Stimulated activated CD4-positive, alpha-beta T cell treated with anti-CD3 and anti-CD28 coated beads, Interleukin-15, amount 100 ng/mL, for 1 hour (primary cell): ENCODE measurements at places on chromosomes 3 and 15.

GRCh38 chr3:11791339-11792200, 55.1 kb downstream of the TAMM41 start:
- DNase-seq: no peak

- no peak for DNase-seq
Observed at GRCh38 chr3:105233010-105233409, 133.7 kb upstream of the ALCAM start.

DNA sequence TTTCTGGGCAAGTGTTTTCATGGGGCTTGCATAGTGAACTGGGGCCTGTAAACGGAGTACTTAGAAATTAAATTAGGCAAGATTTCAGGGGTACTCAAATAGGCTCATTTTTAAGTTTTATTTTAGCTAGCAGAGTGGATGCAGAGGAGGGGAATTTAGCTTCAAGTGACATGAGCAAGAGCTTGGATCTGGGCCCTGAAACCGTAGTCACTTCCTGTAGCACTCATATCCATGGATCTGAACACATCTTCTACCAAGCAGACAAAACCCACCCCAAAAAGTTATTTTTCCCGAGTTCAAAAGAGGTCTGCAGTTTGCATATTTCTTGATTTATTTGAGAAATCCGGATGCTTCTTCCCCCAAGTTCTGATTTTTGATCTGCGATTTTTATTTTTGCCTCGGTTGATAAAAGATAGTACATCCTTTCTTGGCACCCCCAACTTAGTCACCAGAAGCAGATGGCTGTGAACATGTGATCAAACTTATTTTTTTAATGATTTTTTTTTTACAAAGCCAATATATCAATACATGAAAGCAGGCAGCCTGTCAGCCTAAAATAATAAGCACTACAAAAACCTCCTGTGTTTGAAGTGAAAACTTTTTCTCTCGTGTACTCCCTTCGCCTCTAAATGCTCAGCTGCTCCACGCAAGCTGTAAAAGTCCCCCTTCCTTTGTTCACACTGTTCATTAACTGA, 36.6 kb upstream of the STT3B start:
- DNase-seq: no peak

- DNase-seq: no peak
Observed at GRCh38 chr3:171936191-171936841, 93.2 kb downstream of the TMEM212 start.

DNA sequence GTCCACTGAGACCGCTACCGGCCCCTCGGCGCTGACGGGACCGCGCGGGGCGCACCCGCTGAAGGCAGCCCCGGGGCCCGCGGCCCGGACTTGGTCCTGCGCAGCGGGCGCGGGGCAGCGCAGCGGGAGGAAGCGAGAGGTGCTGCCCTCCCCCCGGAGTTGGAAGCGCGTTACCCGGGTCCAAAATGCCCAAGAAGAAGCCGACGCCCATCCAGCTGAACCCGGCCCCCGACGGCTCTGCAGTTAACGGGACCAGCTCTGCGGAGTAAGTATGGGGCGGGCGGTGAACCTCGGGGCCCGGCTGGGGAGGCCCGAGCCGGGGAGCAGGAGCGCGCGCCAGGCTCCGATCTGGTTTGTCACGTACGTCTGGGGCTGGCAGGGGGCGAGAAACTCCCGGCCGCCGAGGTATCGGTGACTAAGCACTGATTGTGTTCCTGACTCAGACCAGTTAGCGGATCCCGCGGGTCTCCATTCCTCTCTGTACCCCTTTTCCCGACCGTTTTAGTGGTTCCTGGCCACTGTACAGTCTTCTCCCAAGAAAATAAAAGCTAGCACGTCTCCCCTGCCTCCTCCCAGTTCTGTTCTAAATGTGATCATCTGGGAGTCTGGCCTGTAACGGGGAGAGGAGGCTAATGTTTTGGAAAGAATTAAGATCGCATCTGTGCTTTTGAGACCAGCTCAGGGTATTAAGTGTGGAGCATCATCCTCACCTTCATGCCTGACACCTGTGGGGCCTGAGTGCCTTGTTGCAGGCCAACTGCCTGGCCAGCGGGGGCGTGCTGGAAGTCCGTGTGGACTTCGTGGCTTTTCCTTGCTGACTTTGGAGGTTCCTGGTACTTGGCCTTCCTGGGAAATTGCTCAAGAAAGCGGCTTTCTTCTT, 691 bp downstream of the MAP2K1 start:
- DNase-seq: peak; percentile 40

DNA sequence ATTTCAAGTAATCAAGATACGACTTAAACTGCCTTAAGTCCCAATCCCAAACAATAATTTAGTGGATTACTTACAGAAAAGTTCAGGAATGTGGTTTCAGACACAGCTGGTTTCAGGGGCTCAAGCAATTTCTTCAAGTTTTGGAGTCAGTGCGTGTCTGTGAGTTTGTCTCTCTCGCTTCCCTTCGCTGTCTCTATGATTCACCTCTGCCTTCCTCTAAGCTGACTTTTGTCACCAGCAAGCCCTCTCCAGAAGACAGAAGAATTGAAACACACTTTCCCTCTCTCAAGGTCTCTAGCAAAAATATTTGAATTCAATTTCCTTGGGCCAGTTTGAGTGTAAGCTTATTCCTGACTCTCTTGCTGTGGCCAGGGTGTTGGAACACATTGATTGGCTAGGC, 392.4 kb downstream of the EDEM1 start:
- DNase-seq: no peak

DNA sequence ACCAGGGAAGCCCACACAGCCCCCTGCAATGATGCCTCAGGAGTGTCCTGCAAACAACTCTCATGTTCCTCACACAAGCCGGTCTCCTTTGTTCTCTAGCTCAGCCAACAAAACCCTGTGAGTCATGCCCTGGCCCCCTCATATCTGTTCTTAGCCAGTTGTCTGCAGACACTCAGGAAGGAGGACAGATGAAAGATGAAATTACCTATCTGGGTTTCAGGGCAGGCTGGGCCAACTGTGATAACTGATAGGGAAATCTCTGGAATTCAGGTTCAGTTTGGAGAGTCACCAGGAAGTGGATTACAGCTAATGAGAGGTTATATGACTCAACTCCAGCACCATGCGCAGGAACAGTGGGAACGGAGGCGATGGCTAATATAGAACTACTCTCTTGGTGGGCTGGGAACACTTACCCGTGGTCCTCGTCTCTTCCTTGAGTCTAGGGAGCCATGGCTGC, 352.0 kb upstream of the ADAMTS9 start:
- no peak for DNase-seq

DNA sequence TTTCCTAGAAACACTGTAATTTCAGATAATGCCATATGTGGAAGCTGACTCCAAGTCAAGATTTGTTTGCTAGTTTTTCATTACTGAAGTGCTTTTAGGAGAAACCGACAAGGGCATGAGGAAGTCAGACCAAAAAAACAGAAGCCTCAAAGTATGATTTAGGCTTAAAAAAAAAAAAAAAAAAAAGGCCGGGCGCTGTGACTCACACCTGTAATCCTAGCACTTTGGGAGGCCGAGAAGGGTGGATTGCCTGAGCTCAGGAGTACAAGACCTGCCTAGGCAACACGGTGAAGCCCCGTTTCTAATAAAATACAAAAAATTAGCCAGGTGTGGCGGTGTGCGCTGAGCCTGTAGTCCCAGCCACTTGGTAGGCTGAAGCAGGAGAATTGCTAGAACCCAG, 11.6 kb downstream of the RPL15 start:
- no peak for DNase-seq

DNA sequence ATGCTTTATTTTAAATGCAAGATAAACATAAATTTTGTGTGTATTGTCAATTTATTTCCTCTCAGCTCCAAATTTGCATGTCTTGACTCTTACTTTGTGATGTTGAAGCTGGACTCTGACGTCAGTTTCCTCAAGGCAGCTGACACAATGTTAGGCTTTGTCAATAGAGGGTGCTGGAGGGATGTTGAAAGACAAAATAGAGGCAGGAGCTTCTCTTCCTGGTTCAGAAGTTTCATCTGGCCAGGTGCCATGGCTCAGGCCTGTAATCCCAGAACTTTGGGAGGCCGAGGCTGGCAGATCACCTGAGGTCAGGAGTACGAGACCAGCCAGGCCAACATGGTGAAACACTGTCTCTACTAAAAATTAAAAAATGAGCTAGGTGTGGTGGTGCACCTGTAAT, 408.6 kb downstream of the GBE1 start:
- DNase-seq: no peak
